ENCODE measurements at places on chromosomes 16 and 17.

- no peak for DNase-seq
These were observed 10.5 kb downstream of the CNEP1R1 start for GRCh38 chr16:50035468-50035992.

DNA sequence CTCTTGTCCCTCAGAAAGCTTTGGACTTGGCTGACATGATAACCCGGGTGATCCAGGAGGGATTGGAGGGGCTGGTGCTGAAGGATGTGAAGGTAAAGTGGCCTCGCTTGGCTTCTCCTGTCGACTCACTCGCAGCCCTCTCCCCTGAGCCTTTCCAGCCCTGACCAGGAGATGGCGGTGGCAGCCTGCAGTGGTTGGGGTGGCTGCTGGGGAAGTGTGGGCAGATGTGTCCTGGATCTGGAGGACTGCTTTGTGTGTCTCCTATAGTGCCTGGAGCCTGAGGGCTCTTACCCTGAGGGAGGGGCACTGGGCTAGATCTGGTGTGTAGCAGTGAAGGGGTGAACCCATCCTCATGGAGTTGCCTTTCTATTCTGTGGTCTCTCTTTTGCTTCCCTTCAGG is 17.9 kb downstream of the LIG3 start:
- DNase-seq: no peak

GRCh38 chr17:47811709-47812108 is 9.9 kb downstream of the OSBPL7 start:
- DNase-seq: no peak

- DNase-seq: no peak
These were observed 335.9 kb upstream of the TNRC6C start for GRCh38 chr17:77622647-77623046.

- DNase-seq: no peak
These were observed 70.0 kb upstream of the NKD1 start for GRCh38 chr16:50478075-50478772.

DNA sequence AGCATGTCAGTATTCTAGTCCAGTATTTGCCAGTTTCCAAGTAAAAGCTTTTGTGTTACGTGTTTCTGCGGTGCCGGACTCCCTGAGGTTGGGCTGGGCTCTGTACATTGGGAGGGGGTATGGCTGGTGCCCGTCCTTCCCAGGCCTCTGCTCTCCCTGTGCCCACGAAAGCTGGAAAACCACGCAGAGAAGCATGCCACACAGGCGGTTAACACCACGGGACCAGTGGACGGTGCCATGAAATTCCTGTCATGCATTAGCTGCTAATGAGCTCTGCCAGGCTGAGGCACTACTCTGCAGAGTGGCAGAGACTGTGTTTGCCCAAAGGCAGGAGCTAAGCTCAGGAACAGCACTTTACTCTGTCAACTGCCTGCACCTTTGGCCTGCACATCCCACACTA is 8.1 kb downstream of the SMIM5 start:
- no peak for DNase-seq

- no peak for DNase-seq
These were observed 193.2 kb upstream of the MPHOSPH6 start for GRCh38 chr16:82363026-82363816.

- no peak for DNase-seq
These were observed 6.0 kb upstream of the TBC1D3B start for GRCh38 chr17:36182176-36183000.

Data from cerebellar nuclear complex (tissue), 1 donor.